Fibroblast of the aortic adventitia (primary cell): ENCODE measurements at places on chromosomes 11 and 22. TPM values are rescaled to one million over a fixed set of nuclear protein-coding genes. Genes with fewer than 3 reads are reported as not detected.

The WBP2NL gene
- 0.18 and 1.6 TPM in 2 replicates for total RNA-seq

The TMEM45B gene
- not detected in 2 replicates for total RNA-seq

The DEAF1 gene
- total RNA-seq = 26.7 and 40.0 TPM in 2 replicates

The PATE2 gene
- 0.18 and 3.2 TPM in 2 replicates for total RNA-seq

The GPR83 gene
- not detected in 2 replicates for total RNA-seq

The CNTN5 gene
- 0.90 TPM in 1 of 2 replicates, not detected in the other for total RNA-seq

The MFNG gene
- total RNA-seq = 0.16 and 0.36 TPM in 2 replicates

The CSNK2A3 gene
- 1.6 and 4.7 TPM in 2 replicates for total RNA-seq

The OR5D13 gene
- total RNA-seq = not detected in 2 replicates

The BBOX1 gene
- not detected in 2 replicates for total RNA-seq
